ENCODE measurements at places on chromosomes 12 and 14.

GRCh38 chr12:86275356-86275755 lies 19.2 kb upstream of the MGAT4C start:
- no peak for DNase-seq

DNA sequence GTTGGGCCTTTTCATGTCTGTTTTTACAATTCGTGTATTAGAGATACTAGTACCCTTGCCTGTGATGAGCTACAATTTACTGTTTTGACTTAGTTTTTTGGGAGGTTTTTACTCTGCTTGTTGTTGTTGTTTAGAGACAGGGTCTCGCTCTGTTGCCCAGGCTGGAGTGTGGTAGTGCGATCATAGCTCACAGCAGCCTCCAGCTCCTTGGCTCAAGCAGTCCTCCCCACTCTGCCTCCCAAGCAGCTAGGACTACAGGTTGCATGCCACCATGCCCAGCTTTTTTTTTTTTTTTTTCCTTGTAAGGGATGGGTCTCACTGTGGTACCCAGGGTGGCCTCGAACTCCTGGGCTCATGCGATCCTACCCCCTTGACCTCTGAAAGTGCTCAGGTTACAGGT lies 52.0 kb upstream of the DIP2B start:
- DNase-seq = no peak

- no peak for DNase-seq
Measured at GRCh38 chr12:16220120-16220519, 57.4 kb downstream of the SLC15A5 start.

DNA sequence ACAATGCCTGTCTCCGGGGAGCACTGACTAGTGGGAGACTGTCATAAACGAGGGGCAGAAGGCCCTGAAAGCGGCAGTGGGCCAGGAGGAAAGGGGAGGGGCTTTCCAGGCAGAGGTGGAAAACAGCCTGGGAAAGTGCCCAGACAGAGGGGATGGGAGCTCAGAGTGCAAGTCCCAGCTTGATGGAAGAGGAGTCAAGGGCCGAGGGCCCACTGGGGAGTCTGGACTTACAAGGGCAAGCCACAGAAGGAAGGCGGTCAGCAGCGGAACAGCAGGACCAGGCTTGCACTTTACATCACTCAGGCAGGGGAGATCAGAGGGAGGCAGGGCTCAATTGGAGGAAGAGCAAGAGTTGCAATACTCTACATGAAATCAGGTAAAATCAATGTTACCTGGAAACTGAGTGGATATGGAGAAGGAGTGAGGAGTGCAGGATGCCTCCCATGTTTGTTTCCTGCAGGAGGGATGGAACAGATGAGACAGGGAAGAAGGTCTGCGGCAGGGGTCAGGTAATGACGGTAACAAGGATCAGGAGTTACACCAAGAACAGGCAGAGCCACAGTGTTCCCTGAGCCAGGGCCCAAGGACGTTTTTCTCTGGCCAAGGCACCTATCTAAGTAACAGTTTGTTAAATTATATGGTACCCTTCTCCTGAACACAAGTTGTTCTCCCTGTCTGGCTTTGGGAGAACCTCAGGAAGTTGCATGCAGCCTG lies 23.8 kb downstream of the PXN start:
- no peak for DNase-seq

DNA sequence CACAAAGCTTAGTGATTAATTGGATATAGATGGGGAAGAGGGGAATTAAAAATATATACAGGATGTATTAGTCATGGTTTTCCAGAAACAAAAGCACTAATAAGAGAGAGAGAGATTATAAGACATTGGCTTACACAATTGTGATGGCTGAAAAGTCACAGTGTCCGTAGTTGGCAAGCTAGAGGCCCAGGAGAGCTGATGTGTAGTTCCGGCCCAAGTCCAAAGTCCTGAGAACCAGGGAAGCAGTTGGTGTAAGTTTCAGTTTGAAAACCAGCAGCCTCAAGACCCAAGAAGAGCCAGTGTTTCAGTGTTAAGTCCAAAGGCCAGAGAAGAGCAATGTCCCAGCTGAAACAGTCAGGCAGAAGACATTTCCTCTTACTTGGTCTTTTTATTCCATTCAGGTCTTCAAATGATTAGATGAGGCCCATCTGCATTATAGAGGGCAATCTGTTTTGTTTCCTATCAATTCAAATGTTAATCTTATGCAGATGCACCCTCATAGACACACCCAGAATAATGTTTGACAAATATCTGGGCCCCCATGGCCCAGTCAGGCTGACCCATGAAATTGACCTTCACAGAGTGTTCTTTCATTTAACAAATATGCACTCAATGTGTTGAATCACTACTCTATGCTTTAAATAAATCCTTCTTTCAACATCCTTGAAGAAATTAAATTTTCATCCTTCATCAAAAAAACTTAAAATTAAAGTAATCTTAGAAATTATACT lies 67.2 kb upstream of the DIO2 start:
- DNase-seq = no peak

DNA sequence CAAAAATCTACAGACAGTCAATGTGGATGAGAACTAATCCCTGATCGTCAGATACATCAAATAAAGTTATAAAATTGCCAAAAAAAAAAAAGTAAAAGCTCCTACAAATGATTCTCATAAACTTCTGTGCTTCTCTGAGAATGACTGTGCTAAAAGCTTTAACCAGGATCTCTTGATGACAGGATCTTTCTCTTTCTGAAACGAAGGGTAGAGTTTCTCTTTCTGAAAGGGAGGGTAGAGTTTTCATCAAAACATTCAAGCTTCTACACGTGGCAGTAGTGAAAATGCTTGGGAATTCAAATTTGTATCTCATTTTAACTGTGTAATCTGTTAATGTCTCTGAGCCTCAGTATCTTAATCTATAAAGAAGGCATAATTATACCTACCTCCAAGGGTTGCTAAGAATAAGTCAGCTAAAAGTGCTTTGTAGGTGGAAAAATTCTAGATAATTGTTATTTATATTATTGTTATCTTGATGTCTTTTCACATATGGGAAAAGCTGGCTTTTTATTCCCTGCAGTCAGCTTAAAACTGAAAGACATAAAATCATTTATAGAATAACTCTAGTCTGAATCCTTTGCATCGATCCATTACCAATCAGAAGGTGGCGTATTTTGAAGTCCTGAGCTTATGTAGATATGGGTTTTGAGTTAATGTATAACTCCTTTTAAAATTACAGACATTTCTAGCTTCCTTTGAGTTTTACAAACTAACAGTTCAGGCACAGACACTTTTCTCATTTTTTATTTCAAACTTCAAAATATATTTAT lies 157.4 kb downstream of the DACT1 start:
- DNase-seq = no peak

GRCh38 chr12:130589540-130590317 lies 126.4 kb downstream of the RIMBP2 start:
- DNase-seq = no peak

DNA sequence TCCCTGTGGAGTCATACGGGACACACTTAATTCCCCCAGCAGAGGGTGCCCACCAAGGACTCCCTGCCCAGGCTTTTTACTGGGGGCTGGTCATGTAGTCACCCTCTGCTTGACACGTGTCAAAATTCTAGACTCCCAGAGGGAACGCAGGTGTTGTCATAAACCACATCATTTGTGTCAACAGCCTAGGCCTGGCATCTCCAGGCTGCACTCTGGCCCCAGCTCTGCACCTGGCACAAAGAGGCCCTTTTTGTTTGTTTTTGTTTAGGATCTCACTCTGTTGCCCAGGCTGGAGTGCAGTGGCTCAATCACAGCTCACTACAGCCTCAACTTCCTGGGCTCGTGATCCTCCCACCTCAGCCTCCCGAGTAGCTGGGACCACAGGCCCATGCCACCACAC lies 21.1 kb downstream of the BRI3BP start:
- DNase-seq = no peak

DNA sequence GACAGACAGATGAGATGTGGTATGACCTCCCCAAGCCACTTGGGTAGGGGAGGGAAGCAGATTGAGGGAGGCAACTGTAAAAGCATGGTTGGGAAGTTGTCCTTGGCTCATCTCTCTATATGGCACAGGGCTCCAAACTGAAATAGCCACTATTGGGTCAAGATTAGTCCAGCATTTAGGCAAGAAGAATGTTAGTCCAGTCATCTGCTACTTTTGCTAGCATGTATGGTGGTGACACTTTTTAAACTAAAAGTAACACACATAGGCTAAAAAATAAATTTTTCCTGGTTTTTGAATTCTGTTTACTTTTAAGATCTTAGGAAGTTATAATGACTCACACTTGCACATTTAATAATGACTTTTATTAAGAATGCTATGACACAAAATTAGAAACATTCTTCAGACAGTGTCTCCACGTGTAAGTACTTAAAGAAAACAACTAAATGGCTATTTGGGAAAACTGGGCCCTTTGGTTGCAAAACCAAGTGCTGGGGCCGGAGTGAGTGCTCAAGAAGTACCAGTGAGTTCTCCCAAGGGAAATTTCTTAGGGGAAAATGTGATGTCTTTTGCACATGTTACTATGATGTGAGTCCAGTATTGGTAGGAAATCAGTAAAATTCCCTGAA lies 179.1 kb upstream of the HIF1A start:
- no peak for DNase-seq

DNA sequence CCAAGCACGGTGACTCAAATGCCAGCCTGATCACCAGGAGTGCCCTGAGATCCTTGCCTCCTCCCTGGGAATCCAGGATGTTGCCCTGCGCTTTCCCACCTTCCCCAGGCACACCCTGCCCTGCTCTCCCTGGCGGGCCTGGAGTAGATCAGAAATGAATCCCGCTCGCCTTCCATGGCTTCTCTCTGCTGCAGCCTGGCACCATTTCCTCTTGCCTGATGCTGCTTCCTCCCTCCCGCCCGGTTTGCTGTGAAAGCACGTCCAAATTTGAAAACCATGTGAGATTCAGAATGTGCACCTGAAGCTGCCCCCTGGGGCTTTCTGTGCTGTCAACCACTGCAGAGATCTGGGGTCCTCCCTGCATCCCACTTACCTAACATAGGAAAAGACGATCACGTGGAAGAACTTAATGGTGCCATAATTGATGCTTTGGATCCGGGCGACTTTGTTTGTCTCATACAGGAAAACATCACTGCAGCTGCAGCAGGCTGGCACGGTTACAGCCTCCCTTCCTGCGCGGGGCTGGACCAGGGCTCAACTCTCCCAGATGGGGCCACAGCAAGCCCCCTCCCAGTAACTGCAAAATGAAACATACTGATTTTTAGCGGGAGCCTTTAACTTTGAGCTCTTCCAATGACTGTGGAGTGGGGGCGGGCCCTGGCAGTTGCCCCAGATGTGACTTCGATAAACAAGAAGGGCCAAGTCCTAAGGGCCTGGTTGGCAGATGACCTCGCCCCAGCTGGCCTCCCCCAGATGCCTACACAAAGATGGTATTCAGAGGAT lies 24.9 kb upstream of the C12orf76 start:
- peak; percentile 11 for DNase-seq

GRCh38 chr12:88723219-88723618 lies 142.9 kb upstream of the KITLG start:
- DNase-seq = no peak

GRCh38 chr14:24178399-24179178 lies 6.7 kb downstream of the REC8 start:
- no peak for DNase-seq

- no peak for DNase-seq
Measured at GRCh38 chr12:130480887-130481286, 143.2 kb downstream of the PIWIL1 start.

DNA sequence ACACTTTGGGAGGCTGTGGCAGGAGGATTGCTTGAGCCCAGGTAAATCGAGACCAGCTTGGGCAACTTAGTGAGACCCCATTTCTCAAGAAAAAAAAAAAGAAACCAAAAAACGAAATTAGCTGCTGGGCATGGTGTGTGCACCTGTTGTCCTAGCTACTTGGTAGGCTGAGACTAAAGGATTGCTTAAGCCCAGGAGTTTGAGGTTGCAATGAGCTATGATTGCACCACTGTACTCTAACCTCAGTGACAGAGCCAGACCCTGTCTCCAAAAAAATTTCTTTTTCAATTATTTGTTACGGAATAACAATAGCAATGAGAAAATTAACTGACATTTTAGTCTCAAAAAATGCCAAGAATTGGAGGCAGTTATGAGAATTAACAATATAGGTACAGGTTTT lies 128.0 kb downstream of the CCDC91 start:
- no peak for DNase-seq

DNA sequence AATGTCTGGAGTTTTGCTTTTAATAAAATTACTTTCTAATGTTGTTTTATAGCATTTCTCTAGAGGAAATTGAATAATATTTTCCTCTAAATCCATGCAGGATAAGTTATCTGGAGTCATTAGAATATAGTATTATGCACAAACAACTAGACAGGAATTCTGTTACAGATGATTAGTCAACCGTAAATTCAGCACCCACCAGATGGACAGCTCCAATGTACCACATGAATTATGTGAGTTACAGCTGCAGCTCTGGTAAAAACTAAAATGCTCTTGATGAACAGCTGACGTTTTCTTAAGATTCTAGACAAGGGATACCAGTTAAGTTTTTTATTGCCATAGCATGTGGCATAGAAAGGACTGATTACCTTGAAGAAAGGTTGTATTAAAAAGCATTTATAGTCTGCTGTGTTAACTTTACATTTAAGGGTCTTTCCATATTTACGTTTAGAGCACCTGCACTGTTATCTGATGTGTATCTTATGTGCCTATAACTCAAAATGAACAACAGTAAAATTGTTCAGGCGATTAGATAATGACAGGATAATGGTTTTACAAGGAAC lies 321.4 kb upstream of the LRFN5 start:
- no peak for DNase-seq

GRCh38 chr14:96592591-96593386 lies 90.6 kb downstream of the PAPOLA start:
- DNase-seq = no peak

DNA sequence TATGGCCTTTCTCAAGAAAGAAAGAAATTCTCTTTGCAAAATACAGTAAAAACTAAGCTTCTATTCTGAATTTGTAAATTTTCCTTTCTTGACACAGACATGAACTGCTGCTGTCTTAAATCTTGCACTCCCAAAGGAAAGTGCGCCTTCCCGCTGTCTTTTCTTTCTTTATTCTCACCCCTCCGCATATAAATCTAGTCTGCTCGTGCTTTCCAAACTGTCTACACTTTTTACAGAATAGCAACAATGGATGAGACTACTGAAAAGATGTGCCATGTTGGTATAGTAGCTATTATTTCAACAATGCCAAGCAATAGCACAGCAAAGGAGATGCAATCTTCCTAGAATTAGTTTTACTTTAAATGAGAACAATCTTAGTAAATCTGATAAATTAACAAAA lies 328.8 kb upstream of the PDE3A start:
- DNase-seq = no peak

DNA sequence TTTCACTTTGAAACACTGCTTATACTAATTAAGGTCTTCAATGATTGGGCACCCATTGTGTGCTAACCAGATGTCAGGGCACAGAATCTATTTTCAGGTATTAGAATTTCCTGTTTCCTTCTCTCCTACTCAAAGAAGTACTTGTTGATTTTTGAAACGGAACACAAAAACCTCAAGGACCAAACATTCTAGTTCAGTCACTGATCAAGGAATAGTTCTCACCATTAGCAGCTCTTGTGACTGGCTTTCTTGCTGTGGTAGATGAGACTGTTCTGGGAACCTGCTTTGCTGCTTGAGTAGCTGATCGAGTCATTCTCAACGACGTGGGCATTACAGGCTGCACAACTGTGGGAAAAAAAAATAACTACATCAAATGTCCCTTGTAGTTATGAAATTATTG lies 11.0 kb downstream of the DLGAP5 start:
- no peak for DNase-seq

GRCh38 chr14:88026890-88027289 lies 22.0 kb downstream of the GPR65 start:
- no peak for DNase-seq
